ENCODE measurements at places on chromosomes 11 and 22. TPM values are rescaled to one million over a fixed set of nuclear protein-coding genes. Genes with fewer than 3 reads are reported as not detected.

The DCHS1 gene
- 12.8 TPM for total RNA-seq

The UBQLNL gene
- total RNA-seq, result not detected

The SGSM1 gene
- total RNA-seq, result not detected

The ESRRA gene
- 21.0 TPM for total RNA-seq

The CTTN gene
- 189 TPM for total RNA-seq

The OR10A2 gene
- total RNA-seq, result not detected

The HORMAD2 gene
- total RNA-seq, result not detected

The OR2D2 gene
- total RNA-seq, result not detected

The INPP5J gene
- 0.86 TPM for total RNA-seq

The CCDC157 gene
- 6.3 TPM for total RNA-seq

The ZPR1 gene
- total RNA-seq, result 57.9 TPM

The RTN4RL2 gene
- total RNA-seq, result 1.7 TPM

The CDHR5 gene
- total RNA-seq, result not detected

The MYOD1 gene
- total RNA-seq, result not detected

The ABCC8 gene
- total RNA-seq, result not detected
